ENCODE measurements at places on chromosomes 7 and 10.

DNA sequence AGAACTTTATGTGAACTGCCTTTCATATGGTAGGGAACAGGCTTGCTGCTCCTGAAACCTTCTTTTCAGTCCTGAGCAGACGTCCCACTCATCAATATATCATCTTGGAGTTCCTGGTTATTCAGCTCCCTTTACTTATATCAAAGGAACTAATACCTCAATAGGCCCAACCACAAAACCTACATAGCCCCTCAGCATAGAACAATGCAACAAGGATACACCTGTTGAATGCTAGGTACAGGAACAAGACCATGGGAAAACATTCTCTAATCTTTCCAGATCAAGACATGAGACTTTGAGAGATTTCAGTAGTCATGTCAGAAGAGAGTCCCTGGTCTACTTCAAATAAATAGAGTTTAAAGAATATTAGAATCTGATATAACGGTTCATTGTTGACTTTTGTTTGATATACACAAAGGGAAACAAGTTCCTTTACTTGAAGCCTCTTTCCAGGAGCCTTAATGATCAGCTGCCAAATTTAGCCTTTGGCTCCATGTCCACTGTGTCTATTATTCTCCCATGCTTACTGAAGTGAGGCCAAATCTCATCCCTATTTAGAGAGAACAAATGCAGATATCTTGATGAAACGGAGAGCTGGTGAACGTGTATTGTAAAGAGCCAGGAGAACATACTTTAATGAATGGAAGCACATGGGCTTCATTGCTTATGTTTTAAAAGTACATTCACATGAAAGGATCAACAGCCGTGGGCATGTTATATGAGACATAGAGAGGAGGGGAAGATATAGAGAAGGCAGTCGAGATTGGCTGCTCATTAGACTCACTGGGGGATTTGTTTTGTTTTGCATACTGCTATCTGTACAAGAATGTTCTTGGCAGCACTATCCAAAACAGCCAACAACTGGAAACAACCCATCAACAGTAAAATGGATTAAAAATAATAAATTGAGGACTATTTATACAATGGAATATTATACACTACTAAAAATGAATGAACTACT, 9.5 kb downstream of the RHOBTB1 start:
- DNase-seq = no peak

- no peak for DNase-seq
Measured at GRCh38 chr7:34041707-34042106, 136.4 kb downstream of the BMPER start.

- DNase-seq = peak; percentile 28
Measured at GRCh38 chr7:80415522-80415921, 96.3 kb downstream of the GNAT3 start.

DNA sequence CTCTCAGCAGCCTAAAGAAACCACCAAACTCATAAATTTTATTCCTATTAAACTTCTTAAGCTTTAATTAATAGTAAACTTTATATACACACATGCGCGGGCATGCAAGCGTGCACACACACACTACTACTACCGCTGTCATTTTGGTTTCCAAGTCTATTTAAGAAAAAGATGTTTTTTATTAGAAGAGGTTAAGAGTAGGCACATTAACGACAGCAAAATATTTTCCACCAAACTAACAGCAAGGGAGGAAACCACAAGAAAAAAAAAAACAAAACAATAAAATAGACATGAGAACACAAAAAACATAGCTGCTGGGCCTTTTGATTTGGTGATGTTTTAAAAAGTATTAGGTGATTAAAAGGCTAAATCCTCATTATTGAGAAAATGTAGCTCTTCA, 28.6 kb downstream of the RTKN2 start:
- DNase-seq = peak; percentile 11

DNA sequence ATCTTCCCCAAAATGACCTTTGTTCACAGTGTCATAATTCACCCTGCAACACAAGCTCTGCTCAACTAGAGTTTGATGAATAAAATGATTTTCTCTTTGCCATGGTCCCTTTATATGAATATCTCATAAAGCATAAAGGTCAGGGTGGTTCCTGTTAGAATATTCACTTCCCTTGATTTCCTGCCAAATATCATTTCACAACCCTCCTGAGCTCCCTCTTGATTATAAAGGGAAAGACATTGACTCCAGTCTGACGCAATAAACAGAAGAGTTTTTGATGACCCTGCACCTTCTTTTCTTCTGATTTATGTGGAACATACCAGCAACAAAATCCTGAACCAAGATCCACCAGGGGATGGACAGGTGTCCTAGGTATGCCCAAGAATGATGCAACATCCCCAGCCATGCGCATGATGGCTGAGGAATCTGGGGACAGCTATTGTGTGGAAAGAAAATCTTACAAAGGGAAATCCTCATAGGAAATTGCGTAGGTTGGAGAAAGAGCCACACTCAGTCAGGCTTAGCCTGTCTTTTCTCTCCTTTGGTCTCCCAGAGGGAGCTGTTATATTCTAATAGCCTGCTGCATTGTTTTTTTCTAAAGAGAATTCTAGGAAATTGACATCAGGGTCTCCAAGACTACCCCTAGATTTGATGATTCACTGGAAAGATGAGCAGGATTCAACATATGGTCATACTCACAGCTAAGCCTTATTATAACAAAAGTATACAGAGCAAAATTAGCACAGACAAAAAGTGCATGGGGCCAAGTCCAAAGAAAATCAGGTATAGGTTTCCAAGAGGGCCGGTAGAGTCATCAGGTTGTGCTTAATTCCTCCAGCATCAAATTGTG, 18.8 kb downstream of the IFIT3 start:
- DNase-seq = peak; percentile 90

DNA sequence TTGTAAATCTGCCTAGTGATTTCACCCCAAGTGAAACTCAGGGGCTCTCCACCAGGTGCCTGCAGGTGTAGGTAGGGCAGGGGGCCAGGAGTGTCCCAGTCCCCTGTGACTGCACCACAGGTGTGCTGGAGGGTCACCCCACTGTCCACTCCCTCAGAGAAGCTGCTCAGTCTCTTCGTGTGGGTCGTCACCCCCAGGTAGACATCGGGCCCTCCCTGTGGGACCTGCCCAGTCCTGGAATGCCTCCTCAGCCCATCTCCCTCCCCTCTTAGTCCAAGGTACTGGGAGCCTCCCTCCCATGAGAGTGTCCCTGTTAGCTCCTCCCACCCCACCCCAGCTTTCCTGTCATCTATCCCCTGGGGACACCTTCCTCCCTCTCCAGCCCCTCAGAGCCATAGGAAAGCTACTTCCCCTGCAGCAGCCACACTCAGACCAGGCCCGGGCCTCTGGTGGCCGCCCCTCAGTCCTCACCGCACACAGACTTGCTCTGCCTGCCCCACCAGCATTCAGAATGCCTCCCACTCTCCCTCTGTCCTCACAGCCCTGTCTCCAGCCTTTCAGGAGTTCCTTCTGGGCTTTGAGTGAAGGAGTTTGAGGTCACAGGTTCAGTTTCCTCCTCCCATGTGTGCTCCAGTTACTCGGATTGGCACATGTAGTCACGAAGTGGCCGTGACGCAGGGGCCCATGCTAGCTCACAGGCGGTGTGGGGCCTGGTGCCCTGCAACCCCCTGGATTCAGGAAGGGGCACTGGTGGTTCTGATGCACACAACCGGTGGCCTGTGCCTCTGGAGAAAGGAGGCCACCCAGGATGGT, 5.1 kb downstream of the ALOX5 start:
- DNase-seq = no peak

- DNase-seq = no peak
Measured at GRCh38 chr7:130823060-130823459, 89.1 kb upstream of the KLF14 start.

DNA sequence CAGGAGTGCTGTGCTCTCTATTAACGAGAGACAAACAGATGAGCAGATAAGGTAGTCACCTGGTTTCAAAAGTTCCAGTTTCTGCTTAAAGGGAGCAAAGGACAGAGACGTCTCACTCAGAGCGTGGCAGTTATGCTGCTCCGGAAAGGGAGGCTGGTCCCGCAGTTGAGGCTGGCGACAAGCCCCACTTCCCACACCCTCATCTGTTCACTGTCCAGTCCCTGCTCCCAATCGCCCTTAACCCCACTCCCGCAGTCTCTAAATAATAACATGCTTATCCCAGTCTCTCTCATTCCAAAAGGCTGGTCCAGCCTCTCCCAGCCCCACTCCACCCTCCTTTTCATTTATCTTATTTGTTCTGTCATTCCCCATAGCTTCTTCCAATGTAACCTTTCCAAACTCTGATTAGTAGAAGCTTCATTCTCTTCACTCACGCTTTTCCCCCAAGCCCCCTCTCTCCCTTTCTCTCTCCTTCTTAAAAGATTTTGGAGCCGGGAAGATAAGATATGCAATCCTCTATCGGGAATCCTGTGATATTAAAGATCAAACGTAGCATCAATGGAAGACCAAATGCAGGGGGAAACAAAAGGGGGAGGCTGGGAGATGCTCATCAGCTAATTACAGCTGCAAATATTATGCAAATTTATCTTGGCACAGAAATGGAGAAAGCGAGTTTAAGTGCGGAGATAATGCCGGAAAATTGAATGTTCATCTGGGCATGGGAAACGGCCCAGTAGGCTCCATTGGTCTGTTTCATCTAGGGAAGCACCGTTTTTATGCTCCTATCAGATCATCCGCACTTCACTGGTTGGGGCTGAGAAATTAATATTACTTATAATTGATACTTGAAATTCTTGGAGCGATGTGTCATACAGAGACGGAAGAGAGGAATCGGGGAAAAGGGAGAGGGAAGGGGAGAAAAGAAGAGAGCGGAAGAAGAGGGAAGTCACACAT, 16.3 kb upstream of the GATA3 start:
- no peak for DNase-seq

GRCh38 chr10:132705173-132705572, 80.8 kb downstream of the NKX6-2 start:
- DNase-seq = no peak

DNA sequence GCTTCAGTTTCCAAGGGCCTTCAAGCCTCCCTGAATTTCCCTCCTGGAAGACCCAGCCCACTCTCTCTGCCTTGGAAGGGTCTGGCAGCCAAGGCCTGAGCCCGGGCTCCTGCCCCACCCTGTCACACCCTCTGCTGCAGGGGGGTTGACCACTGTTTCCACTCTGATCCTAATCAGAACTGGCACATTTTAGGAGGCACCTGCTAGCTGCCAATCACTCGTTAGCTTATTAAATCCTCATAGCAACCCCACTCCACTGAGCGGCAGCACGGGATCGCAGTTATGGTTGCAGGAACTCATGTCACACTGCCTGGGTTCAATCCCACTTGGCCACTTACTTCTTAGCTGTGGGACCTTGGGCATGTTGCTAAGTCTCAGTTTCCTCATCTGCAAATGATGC, 12.9 kb downstream of the HSPB1 start:
- DNase-seq = no peak

- DNase-seq = no peak
Measured at GRCh38 chr10:93469454-93469853, 12.7 kb downstream of the MYOF start.

GRCh38 chr10:124043310-124044142, 49.9 kb downstream of the CHST15 start:
- no peak for DNase-seq

DNA sequence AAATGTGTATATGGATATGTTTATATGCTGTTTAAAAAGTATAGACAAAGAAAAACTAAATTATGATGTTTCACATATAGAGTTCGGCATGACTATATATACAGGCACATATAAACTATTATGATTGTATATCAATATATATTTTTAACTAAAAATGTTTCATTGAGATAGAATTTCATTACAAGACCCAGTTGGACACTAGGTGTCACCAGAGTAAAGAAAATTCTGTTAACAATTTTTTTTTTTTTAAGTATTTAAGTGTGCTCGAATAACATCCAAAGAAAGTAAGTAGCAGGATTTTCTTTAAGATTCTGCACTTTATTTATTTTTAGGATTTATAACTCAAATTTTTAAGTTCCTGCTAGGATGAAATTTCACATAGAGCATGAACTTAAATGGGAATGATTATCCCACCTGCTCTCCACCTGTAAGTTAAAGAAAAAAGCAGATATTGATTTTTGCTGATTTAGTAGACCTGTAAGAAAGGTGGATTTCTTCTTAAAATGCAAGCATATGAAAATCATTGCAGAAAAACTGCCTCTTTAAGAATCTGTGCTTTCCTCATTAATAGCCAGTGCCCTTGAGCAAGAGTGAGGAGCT, 961.5 kb downstream of the PCDH15 start:
- peak; percentile 9 for DNase-seq

GRCh38 chr7:98626460-98627412, 9.7 kb downstream of the NPTX2 start:
- DNase-seq = no peak

DNA sequence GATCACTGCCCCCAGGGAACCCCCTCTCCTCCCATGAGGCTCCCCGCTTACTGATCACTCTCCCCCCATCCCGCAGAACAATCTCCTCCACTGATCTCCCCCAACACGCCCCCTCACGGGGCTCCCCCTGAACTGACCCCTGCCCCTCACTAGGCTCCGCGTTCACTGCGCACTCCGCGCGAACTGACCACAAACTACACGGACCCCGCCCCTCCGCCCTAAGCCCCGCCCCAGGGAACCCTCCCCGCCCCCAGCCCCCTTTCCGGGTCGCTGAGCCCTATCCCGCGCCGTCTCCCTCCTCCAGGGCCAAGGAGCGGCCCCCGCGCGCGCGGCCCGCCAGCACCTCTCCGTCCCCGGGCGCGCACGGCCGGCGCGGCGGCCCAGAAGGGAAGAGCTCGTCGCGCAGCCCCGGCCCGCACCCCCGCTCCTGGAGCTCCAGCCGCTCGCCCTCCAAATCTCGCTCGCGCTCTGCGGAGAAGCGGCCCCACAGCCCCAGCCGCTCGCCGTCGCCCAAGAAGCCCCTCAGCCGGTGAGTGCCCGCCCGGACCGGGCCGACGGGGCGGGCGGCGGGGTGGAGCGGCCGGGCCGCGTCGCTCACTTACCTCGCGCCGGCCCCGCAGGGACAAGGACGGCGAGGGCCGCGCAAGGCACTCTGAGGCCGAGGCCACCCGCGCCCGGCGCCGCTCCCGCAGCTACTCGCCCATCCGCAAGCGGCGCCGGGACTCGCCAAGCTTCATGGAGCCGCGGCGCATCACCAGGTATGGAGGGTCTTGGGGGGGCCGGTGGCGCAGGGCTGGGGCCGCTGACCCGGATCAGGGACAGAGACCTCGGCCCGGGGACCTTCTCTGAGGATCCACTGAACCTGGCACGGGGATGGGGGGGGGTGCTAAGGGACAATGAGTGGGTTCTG, 19.9 kb upstream of the HSPB1 start:
- DNase-seq = no peak

- peak; percentile 95 for DNase-seq
Measured at GRCh38 chr7:107180378-107180777, 11.6 kb downstream of the HBP1 start.

Measured in iris pigment epithelial cell (primary cell).